ENCODE measurements at places on chromosomes 11 and 22.

- DNase-seq = no peak
Observed at GRCh38 chr11:67375320-67376055, 2.1 kb upstream of the CLCF1 start.

GRCh38 chr11:27894552-27894951, 194.3 kb upstream of the BDNF start:
- no peak for DNase-seq

GRCh38 chr22:48781391-48781790, 1046.3 kb downstream of the BRD1 start:
- no peak for DNase-seq

DNA sequence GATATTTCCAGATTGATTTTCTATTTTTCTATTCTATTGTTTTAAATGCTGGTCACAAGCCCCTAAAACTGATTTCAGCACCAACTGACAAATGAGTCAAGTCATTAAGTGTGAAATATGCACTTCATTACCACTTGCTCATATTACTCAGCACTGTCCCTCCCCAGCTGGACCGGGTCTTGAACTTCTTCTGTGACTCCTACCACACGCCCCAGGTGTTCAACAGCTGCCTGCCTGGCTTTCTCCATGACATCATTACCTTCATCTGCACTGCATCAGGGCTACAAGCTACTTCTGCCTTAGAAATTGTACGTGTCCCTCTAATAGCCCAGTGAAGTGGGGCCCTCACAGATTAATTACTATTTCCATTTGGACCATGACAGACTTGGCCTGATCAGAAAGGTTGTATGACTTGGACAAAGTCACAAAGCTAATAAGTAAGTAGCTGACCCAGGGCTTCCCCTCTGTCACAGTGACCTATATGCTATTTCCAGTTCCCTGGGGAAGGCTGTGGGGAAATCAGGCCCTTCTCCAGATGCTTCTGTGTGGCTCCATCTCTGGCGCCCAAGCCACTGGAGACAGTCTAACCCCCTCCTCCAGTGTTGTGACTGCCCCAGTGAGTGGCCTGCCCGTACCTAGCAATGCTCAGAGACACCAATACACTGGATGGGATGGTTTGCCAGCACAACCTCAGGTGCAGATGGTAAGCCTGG, 18.1 kb downstream of the TBC1D10A start:
- no peak for DNase-seq

GRCh38 chr11:103545551-103545950, 436.3 kb downstream of the DYNC2H1 start:
- no peak for DNase-seq

DNA sequence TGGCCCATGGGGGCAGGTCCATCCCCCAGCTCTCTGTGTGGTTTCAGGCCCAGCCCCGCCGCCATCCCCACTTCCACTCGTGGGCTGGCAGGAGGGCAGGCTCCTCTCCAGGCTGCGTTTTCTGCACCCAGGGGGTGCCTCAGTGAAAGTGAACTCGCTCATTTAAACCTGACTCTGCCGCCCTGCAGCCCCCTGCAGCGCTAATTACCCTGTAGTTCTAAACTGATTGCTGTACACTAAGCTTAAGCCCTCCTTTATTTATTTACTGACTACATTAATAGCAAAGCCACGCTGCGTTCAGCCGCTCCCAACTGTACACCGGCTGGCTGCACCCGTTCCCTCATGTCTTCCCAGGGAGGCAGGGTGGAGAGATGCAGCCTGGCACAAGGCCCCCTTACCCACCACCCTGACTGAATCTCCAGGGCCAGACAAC, 36.6 kb upstream of the NNMT start:
- no peak for DNase-seq

GRCh38 chr22:50698546-50698945, 25.9 kb downstream of the SHANK3 start:
- no peak for DNase-seq

GRCh38 chr11:84322211-84322610, 1036.0 kb upstream of the CCDC90B start:
- DNase-seq = no peak

DNA sequence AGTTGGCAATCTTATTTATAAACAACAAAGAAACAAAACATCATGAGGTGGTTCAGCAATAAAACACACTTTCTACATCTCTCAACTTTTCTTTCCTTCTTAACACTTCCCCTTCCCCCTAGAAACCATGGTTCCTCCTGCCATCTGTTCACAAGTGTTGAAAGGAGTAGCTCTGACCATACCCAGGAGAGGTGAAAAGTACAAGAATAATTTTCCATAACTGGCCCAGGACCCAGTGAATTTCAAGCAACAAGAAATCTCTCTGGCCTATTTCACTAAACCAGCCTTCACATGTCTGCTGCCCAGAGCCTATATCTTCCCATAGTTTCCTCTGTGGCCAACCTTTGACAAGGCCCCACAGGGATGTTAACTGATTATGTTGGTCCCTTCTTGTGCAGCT, 98.2 kb upstream of the CEP126 start:
- no peak for DNase-seq

- DNase-seq = peak; percentile 54
Observed at GRCh38 chr22:37630839-37631435, 8.5 kb upstream of the SH3BP1 start.

DNA sequence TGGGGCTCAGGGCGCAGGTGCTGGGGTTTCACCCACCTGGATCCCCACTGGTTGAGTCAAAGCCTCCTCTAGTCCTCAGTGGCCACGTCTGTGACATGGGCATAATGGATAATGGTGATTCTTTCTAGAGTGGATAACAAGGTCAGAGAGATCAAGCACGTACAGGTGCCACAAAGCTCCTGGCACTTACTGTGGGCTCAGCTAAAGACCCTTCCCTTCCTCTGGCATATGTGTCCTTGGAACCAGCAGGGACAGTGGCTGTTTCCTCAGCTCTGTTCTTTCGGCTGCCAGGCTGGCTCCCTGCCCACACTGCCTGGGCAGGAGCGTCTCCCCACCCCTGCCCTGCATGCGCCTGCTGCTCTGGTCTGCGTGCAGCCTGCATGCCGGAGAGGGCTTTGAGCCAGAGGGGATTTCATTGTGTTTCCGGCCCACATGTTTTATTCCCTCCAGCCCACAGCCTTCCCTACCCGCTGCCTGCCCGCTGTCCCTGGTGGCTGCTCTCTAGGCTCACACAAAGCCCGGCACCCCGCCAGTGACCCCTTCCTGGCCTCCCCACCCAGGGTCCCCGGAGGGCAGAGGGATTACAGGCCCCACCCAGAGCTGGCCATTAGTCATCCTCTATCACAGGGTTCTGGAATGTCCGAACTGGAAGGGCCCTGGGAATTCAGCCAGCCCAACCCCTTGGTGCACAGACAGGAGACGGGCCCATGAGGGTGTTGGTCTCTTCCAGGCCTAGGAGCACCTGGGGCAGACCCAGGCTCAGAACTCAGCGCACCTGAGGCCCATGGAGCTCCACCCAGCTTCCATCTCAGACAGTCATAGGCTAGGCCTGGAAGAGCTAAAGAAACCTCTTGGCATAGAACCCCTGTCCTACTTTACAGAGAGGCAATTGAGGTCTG, 55.3 kb upstream of the GCAT start:
- DNase-seq = peak; percentile 94

DNA sequence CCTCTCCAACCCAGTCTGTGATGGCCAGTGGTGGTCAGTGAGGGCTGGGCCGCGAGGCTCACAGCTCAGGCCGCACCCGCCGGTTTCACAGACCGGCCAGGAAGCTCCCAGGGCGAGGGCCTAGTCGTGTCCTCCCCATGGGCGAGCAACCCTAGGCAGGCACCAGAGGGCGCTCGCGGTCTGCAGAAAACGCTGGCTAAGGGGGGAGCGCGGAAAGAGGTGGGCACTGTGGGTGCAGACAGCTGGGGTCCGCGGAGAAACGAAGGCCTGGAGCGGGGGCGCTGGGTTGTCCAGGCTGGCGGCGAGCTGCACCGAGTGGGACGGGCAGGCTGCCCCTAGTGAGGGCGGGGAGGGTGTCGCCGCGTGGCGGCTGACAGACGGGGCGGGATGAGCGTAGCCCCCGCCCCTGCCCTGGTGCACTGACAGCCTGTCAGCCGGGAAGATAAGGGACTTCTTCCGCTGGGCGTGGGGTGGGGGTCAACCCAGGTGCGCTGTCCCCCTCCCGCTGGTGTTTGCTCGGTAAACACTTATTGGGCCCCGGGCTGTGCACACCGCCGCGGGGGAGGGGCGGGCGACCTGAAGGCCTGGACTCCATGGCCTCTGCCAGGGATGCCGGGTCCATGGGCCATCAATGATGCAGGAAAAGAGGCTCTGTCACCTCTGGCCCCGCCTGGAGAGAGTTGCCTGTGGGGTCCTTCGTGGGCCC, 7.5 kb downstream of the GP1BB start:
- peak; percentile 49 for DNase-seq

- DNase-seq = no peak
Observed at GRCh38 chr11:125978181-125978716, 32.4 kb downstream of the VSIG10L2 start.

GRCh38 chr22:27107824-27108223, 450.4 kb downstream of the MIAT start:
- peak; percentile 99 for DNase-seq

- DNase-seq = peak; percentile 8
Observed at GRCh38 chr11:113874581-113875233, 665 bp downstream of the USP28 start.

GRCh38 chr22:50671641-50672040, 982 bp upstream of the SHANK3 start:
- DNase-seq = no peak

DNA sequence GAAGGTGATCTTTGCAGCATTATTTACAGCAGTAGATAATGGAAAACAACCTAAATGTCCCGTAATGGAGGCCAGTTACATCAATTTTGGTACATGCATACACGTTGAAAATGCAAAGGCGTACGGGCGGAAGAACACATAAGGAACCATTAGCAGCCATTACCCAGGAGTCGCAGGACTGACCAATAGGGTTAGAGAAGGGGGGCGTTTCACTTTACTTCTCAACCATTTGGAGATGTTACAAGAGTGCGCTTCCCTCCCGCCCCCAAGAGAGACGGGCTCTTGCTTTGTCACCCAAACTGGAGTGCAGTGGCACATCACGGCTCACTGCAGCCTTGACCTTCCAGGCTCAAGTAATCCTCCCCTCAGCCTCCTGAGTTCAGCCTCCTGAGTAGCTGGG, 52.8 kb upstream of the SLC35C1 start:
- DNase-seq = no peak

- no peak for DNase-seq
Observed at GRCh38 chr11:69874984-69875624, 55.9 kb upstream of the FGF3 start.

GRCh38 chr22:48890693-48891554, 936.7 kb downstream of the BRD1 start:
- no peak for DNase-seq

DNA sequence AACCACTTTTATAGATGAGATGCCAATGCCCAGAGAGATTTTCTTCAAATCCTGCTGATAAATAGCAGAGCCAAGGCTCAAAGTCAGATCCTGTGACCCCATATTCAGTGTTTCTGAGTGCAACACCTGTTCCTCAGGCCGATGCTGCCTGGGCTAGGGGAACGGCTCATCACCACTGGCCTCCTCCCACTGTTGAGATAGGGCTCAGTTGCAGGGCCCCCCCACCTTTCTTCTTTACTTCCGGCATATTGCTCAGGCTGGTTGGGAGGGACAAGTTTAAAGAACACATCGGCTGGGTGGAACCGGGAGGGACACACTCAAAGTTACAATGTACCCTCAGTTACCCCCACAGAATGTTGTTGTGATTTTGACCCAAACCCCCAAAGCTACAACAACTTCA, 88.3 kb upstream of the CRTAM start:
- no peak for DNase-seq

DNA sequence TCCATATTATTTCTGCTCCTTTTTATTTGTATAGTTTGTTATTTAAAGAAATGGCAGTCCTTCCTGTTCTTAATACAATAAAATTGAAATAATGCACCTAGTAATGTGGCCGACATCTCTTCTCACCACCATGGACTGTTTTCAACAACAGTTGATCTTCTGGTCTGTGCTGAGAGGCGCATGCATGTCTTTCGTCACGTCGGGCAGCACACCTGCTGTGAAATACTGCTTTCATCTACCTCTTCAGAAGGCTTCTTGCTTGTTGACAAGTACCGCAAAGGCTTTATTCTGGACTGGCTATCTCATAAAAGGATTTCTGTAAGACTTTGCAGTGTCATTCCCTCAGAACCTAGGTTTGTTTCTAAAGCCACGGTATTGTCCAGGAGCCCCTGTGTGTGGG, 13.9 kb upstream of the MYO18B start:
- DNase-seq = no peak

GRCh38 chr22:30045901-30046715, 34.2 kb upstream of the HORMAD2 start:
- DNase-seq = no peak

DNA sequence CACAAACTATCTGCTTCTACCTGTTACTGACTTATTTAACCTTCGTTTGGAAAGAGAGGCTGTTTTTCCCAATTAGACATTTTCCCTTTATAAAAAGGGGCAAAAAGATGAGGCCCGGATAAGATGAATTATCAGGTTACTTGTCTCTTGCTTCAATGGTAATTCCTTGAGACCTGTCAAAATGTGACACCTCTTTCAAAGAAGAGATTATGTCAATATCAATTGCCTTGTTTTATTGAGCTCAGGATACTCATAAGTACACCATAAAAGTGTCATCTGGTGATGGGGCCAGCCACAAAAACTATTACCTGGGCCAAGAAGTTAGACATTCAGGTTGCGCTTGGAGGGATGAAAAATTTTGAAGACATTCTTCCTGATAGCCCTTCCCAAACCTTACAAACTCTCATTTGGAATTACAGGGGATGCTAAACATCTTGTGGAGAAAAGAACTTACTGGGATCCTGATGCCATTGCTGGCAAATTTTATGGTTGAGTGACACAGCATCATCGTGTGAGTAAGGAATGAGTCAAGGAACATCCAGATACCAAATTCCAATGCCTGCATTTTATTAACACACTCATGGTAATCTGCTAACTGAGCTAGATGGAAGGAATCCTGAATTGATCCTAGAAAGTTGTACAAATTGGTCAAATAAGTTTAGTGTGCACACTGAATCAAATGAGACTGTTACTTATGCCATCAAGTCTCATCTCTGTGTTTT, 1071.2 kb downstream of the LRRC4C start:
- DNase-seq = peak; percentile 2

DNA sequence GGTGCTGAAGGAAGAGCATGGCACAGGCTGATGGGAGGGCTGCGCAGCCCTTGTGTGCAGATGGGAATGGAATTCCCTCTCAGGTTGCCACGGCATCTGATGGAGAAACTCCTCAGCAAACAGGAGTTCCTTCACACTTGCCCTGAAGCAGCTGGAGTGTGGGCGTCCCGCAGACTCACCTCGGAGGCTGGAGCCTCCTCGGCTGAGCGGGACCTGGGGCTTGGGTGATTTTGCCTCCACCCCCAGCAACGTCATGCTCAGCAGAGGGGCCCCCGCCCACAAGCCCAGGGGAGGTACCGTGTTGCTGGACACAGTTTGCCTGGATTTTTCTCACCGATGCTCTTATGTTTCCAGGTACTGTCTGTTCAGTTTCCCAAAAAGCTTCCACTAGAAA, 63.4 kb downstream of the MYO7A start:
- peak; percentile 15 for DNase-seq

DNA sequence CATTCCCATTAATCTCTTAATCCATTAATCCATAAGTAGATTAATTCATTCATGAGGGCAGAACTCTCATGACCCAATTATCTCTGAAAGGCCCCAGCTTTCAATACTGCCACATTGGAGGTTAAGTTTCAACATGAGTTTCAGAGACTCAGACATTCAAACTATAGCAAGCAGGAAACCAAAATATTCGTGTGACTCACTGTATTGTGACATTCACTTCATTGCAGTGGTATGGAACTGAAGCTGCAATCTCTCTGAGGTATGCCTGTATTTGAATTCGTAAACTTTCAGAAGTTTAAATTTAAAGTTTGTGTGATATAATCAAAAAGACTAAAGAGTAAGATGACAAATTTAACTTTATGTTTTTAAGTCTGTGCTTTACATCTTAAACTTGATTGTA, 2.9 kb upstream of the OR52J3 start:
- DNase-seq = peak; percentile 12
